ENCODE measurements at places on chromosomes 6 and 20.

DNA sequence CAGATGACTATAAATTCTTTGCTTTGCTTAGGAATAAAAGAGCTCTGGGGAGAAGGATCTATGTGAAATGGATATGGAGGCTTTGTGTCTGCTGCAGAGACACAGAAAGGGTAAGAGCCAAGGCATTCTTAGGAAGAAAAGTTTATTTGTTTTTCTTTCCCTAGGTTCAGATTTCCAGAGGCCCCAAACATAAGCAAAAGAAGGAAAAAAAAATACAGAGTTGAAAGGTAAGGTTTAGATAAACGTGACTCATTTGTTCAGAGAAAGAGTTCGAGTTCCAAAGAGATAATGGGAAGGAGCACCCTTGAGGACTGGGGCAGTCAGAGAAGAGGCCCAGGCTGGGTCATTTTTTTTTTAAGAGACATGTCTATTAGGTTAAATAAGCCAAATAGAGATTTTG is 27.4 kb upstream of the BMP5 start:
- DNase-seq = no peak

DNA sequence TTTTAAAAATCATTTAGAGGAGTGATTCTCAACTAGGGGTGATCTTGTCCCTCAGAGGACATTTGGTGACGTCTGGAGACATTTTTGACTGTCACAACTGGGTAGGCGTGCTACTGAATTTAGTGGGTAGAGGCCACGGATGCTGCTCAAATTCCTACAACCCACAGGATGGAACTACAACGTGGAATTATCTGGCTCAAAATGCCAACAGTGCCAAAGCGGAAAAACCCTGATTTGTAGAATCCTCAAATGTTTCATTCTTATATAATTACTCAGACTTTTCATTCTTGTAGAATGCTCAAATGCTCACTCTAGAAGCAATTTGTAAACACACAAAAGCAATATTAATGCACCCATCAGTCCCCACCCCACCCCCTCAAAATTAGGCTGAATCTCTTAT is 229.8 kb downstream of the ZMYND8 start:
- DNase-seq = no peak

DNA sequence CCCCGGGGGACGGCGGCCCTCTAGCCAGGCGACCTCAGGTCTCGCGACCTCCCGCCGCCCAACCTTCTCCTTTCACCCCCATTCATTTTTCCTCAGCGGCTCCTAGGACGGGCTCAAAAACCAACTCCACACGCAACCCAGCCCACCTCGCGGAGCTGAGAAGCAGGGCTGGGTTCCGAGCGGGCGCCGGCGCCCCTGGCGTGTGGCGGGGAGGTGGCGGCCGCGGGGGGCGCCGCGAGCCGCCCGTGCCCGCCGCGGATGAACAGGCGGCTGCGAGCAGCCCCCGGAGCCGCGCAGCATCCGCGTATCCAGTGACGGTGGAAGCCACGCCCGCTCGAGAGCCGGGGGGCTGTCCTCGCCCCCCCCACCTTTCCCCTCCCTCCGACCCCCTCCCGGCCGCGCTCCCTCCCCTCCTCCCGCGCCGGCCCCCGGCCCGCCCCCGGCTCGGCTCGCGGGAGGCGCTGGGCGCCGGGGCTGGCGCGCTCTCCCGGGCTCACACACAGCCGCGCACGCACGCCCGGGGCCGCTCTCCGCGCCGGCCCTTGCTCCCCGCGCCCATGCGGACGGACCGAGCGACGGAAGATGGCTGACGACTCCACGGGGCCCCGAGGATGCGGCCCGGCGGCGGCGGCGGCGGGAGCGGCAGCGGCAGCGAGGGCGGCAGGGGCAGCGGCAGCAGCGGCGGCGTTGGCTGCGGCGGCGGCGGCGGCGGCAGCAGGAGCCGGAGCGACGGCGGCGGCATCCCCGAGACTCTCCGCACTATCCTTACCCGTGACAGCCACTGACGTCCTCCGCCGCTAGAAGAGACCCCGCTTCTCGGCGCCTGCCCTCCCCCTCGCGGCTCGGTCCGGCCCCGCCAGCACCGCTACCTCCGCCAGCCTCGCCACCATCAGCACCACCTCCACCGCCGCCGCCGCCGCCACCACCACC is at the start of gene SOBP:
TSS of gene SOBP (plus strand) at position 482 of the 930 bp plus-strand sequence. CDS start 500 bp downstream, outside the sequence.
- peak; percentile 19 for DNase-seq

DNA sequence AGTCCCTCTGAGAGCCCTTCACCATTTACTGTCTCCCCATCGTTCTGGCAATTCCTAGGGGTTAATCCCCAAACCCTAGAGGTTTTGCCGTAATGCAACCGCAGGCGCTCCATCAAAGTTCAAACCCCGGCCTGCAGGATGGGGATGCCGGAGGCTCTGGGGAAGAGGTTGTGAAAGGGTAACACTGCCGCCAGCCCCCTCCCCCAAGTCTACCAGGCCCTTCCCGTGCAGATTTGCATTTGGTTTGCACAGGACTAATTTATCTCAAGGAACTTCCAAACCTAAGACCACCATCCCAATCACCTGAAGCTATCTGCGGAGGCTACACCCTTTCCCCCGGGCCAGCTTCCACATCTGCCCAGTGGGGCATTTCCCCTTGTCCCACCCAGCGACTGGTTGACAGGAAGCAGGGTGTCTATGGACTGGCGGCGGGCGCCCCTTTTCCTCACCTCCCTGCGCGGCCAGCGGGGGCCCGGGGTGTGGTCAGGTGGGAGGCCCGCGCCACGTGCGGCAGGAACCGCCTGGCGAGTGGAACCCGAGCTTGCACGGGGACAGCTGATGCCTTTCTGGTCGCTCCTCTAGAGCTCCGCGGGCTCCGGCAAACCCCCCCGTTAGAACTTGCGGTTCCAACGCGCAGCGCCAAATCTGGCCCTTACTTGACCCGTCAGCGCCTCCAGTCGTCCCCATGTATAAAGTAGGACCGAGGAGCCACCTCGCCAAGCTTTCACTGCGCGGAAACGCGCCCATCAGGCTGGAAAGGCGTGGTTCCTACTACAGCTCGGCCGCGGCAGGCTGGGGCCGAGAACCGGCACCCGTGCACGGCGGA is 9.4 kb upstream of the SLC4A11 start:
- DNase-seq = no peak

All from MM.1S (cell line).